ENCODE measurements at places on chromosomes 5 and 9.

GRCh38 chr9:68804911-68805889 lies 100.2 kb downstream of the PIP5K1B start:
- no peak for DNase-seq

GRCh38 chr5:176192094-176192721 lies 46.0 kb upstream of the SIMC1 start:
- no peak for DNase-seq

GRCh38 chr5:10913181-10913810 lies 152.3 kb upstream of the DAP start:
- no peak for DNase-seq

- no peak for DNase-seq
These were observed 324.9 kb upstream of the IRX4 start for GRCh38 chr5:2207416-2208238.

- DNase-seq = no peak
These were observed 38.9 kb downstream of the CDH6 start for GRCh38 chr5:31232273-31232888.

DNA sequence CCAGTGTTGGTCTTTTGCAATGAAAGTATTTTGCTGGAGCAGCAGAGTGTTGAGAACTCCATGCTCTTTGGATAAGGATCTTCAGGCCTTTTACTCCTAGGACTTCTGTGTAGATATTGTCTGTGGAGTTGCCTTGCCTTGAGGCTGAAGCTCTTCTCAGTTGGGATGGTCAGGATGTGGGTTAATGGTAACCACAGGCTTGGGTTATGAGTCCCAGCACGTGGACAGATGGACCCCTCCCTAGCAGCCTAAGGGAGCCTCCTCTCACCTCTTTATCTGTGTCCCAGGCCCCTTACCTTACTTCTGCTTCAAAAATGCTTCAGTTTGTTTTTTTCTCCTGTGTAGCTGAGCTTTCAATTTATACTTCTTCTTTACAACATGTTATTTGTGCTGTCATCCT lies 109.9 kb downstream of the MEGF10 start:
- DNase-seq = no peak

- no peak for DNase-seq
These were observed 23.6 kb upstream of the MYORG start for GRCh38 chr9:34400275-34400674.

DNA sequence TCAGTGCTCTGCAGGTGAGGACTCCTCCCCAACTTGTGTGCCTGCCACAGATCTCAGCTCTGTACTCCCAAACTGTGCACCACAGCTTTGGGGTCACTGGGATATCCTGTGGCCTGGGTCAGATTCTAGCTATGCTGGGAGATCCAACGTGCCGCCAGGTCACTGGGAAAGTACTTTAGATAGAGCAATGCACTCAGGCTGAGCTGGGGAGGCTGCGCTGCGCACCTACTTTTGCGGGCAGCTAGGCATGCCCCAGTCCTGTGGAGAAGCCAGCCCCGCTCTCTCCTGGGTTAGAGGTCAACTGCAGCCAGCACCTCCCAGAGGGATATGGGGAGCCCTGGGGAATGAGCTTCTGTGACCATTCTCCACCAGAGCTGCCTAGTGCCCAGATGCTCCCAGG lies 552.1 kb upstream of the CDH9 start:
- DNase-seq = no peak

DNA sequence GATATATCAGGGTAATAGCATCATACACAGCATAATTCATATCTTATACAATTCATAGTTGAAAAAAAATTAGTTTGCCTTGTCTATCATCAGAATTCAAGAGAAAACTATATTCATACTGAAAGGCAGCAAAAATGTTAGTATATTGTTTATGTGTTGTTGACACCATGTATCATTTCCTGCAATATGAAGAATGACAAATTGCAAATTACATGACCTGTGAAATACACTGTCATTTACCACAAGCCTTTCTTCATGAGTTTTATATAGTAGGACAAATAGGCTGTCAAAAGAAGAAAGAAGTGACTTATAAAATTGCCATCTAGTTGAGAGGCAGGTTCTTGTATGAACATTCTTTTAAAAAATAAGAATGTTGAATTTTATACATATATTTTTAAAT lies 1136.3 kb upstream of the CDH9 start:
- no peak for DNase-seq

DNA sequence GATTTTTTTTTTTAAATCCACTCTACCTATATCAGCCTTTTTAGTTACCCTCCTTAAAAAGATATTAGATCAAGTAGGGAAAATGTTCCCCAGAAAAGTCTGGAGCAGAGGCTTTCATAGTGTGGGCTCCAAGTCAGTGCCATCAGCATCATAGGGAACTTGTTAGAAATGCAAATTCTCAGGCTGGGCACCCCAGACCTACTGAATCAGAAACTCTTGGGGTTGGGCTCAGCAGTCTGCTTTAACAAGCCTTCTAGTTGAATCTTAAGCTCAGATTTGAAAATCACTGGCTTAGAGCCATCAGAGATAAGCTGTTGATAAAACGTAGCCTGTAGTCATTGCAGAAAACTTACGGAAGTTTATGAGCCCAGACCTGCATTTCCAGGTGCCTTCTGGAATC lies 140.1 kb downstream of the TMEM38B start:
- DNase-seq = no peak

DNA sequence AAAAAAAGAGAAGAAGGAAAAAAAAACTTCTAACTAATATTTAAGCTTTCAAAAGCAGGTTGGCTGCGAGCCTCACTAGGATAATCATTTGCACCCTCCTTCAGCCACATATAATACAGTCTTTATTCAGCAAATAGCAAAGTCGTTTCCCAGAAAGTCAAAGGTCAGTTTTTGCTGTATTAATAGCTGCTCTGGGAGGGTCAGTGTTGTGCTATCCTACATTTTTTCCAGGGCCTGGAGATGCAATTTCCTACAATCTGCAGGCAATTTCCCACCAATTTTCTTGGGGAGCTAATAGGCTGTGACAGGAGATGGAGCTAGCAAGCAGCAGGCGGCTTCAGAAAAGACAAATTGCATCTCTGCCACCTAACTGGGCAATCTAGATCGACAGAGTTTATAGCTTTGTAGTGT lies 136.8 kb downstream of the TLE1 start:
- DNase-seq = no peak

- DNase-seq = no peak
These were observed 566.0 kb downstream of the CAAP1 start for GRCh38 chr9:26326563-26326962.

GRCh38 chr5:68467794-68468193 lies 252.2 kb downstream of the PIK3R1 start:
- no peak for DNase-seq

GRCh38 chr5:161471211-161471950 lies 75.1 kb downstream of the GABRB2 start:
- no peak for DNase-seq

- no peak for DNase-seq
These were observed 426.6 kb upstream of the WWC1 start for GRCh38 chr5:167864801-167865200.

DNA sequence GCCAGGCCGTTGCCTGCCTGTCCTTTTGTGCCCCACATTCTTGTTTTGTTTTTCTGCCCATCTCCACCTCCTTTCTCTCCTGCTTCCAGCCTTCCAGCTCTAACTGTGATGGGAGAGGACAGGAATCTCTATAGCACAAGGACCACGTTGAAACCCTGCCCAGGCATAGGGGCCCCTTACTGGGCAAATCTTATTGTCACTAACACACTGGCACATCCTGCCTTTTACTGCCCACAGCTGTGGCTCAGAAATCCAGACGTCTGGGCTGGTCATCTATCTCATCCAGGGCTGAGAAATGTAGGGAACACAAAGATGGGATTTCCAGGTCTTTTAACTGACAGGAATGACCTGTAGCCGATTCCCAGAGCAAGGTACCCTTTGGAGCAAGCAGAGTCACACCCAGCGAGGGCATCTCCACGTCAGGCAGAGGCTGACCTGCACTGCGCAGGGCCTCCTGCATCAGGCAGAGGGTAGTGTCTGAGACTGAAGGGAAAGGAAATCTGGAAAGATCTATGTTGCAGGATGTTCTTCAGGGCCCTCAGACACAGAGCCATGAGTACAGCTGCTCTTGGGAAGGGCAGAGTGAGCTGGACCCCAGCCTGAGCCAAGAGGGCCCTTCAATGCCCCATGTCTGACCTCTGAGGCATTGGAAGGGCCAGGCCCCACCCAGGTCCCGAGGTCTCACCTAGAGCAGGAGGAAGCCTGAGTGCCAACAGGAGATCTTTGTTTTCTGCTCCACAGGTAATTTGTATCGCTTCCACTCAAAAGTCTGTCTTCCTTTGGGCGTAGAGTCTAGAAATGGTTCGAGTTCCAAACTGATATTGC lies 278.8 kb downstream of the FSTL4 start:
- DNase-seq = no peak

GRCh38 chr9:72362680-72363139 lies 2.3 kb downstream of the ZFAND5 start:
- peak; percentile 5 for DNase-seq

GRCh38 chr5:144205141-144205551 lies 34.5 kb downstream of the KCTD16 start:
- no peak for DNase-seq

DNA sequence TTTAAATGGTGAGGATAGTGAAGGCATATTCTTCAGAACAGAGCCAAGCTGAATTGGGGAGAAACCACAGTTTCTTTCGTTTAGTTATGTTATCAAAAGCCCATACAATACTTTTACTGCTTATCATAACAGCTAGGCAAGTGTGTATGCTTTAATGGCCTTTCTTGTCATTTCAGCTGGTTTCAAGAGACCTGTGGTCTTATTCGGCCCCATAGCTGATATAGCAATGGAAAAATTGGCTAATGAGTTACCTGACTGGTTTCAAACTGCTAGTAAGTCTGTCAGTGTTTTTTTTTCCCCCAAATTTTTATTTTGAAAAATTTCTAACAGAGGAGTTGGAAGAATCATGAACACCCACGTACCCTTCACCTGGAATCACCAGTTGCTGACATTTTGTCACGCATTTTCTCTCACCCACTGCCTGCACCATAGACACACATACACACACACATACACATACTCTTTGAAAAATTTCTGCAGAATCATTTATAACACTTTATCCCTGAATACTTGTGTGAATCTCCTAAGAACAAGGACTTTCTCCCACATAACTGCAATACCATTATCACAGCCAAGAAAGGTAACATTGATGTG lies 63.7 kb downstream of the TJP2 start:
- no peak for DNase-seq

DNA sequence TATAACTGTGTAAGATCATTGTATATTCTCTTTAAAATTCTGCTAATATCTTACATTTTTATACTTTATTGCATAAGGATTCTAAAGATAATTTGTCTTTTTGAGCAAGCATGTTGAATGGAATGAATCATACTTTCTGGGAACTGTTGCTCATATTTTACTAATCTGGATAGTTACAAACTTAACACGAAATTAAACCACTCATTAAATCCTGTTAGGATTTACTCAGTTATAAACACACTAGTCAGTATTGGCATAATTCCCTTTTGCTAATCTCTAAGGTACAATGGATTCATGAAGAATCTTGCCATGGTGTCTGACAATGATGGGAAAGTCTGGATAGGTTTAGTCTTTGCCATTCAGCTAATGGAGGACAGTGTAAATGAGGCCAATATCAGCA lies 338.1 kb upstream of the SMC2 start:
- DNase-seq = no peak

DNA sequence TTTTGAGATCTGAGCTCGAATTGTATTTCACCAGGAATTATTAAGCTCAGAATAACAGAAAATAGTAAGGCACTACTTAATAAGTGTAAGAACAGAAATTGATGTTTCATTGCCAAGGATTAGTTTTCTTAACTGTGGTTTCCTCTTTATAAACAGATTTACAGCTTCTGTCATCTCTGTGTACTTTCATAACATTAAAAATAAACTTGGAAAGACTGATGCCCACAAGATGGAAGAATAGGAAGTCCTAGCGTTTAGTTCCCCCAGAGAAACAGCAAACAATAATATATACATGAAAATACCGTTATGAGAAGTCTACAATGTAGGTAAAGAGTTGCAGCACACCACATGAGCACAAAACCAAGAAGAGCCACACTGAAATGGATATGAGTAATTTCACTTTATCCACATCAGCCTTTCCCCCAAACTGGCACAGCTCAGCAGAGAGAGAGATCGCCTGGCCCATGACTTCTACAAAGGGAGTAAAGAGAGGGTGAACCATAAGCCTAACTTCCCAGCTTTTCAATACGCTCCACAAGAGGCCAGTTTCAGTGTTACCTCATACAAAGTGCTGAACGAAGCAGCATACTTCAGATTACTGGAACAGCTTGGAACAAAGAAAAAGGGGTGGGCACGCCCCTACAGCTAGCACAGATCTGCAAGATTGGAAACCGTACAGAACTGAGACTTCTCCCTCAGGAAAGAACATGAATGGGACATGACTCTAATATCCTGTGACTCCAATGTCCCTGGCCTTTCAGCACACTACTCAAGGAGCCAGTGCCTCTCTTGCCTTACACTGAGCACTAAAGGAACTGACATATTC lies 75.4 kb downstream of the EMB start:
- DNase-seq = no peak

- DNase-seq = peak; percentile 28
These were observed 9.7 kb downstream of the ORM2 start for GRCh38 chr9:114339130-114339908.

DNA sequence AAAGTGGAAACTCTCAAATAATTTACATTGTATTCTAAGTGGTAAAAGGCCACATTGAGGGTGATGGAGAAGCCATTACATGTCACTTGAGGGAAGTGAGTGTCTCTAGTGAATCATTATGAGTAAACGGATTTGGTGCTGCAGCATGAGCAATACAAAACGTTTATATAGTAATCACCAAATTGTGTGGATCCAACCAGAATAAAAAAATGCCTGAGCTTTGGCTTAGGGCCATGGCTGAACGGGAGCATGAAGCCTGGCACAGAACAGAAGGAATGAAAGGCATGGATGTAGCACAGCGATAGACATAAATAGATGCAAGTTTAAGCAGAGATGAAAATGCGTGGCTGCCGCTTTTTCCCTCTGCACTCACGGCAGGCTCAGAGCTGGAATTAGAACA lies 58.3 kb downstream of the PTTG1 start:
- DNase-seq = no peak

- no peak for DNase-seq
These were observed 791.2 kb downstream of the MAT2B start for GRCh38 chr5:164296603-164297080.

- no peak for DNase-seq
These were observed 58.1 kb downstream of the ICE1 start for GRCh38 chr5:5480481-5481111.

DNA sequence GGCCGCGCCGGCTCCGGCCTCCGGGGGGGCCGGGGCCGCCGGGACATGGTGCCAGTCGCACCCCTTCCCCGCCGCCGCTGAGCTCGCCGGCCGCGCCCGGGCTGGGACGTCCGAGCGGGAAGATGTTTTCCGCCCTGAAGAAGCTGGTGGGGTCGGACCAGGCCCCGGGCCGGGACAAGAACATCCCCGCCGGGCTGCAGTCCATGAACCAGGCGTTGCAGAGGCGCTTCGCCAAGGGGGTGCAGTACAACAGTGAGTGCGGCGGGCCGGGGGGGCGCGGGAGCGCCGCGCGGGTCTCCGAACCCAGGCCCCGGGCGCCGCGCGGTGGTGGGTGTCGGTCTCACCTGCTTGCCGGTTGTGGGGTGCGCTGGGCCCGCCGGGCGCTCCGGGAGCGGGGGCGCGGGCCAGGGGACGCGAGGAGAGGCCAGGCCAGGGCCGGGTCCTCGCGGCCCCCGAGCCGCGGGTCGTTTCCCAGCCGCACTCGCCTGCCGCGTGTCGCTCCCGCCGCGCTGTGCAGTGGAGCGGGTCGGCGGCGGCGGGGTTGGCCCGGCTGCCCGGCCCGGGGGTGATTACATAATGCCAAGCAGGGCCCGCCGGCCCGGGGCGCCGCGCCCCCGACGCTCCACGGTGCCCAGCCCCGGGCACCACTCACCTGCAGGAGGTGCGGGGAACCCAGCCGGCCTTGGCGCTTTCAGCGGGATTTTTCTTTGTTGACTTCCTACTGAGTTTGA lies 492 bp downstream of the RABL6 start:
- no peak for DNase-seq

Data from activated CD8-positive, alpha-beta memory T cell treated with anti-CD3 and anti-CD28 coated beads for 1 hour (primary cell).